ENCODE measurements at places on chromosomes 12 and 14. TPM values are rescaled to one million over a fixed set of nuclear protein-coding genes. Genes with fewer than 3 reads are reported as not detected.

DNA sequence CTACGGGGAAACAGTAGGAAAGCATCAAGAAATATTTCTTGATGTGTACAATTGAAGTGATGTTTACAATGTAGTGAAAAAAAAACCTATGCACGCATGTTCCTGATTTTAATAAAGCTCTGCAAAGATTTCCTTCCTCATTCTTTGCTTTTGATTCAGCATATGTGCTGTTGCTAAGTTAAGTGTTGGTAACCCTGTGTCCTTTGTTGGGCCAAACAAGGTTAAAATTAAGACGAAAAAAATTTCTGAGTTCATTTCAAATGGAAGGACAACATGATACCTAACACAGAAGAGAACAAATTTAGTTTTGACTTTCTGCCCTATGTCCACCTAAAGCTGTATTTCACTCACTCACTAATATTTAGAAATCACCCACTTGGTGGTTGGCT is 62.8 kb downstream of the PPP2R5C start:
- no peak for DNase-seq

DNA sequence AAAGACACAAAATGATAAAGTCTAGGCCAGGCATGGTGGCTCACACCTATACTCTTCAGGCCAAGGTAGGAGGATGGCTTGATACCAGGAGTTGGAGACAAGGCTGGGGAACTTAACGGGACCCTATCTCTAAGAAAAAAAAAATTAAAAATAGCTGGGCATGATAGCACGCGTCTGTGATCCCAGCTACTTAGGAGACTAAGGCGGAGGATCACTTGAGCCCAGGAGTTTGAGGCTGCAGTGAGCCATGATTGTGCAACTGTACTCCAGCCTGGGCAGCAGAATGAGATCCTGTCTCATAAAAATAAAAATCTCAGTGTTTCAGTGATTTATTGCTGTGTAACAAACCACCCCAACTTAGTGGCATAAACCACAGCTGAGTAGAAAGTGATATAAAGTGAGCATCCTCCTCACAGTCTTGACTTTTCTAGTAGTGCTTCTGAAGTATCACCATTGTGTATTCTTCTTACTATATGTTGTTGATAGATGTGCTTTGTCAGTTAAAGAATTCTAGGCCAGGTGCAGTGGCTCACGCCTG is 10.6 kb upstream of the ATF1 start:
- DNase-seq: no peak

DNA sequence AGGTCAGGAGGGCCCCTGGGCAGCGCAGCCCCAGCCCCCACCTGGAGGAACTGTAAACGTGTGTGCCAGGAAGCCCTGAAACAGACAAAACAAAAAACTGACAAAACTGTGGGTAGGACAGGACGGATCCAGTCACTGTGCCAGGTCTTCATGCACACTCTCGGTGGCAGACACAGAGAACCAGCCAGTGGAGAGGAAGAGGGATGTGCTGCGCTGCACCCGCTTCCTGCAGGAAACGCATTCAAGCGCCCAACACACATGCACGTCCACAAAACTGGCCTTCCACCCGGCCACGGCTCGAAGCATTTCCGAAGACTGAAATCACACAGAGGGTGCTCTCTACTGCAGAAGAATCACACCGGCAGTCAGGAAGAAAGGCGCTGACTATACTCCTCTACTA is 16.9 kb downstream of the BRF1 start:
- no peak for DNase-seq

DNA sequence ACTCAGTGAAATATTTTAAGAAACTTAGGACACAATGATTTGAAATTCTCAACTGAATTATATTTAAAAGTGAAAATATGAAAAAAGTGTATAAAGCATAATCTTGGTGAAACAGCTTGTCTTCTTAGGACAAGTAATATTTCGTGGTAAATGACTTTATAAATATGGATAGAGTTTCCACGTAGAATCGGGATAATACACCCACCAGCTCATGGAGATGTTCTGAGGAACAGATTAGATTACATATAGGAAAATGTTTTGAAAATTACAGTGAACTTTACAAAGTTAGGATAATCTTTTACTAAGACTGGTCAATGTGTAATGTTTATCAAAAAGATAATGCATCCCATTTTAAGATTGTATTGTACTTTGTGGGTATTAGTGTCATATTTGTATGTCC is 25.6 kb upstream of the MYF6 start:
- DNase-seq: no peak

- DNase-seq: no peak
These were observed 1.4 kb downstream of the ARL6IP4 start for GRCh38 chr12:122981587-122982476.

DNA sequence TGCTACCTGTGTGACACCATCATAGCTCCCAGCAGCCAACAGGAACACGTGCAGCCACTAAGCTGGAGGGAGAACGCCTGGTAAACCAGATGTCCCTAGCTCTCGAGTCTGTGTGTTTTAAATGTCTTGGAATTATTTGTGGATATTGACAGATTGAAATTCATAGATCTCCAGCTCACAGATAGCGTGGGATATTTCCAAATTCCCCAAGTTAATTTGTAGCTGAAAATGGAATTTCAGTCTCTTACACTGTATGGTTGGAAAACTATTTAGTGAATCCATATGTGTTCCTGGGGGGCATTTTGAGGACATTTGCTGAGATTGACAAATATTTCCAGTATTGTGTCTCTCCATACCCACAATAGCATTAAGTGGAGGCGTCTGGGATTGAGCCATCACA is 618.6 kb upstream of the TMEM132C start:
- DNase-seq: no peak

- no peak for DNase-seq
These were observed 16.1 kb downstream of the HCAR2 start for GRCh38 chr12:122687086-122687485.

LYZ gene
- 0.07 TPM for total RNA-seq

CD163L1 gene
- total RNA-seq: 4.2 TPM

SLC5A8 gene
- not detected for total RNA-seq

SERPINA9 gene
- total RNA-seq: not detected

Measured in kidney epithelial cell (primary cell).